ENCODE measurements at places on chromosomes 2 and 18. TPM values are rescaled to one million over a fixed set of nuclear protein-coding genes. Genes with fewer than 3 reads are reported as not detected.

The UGT1A1 gene
- not detected for total RNA-seq

The CIB4 gene
- total RNA-seq: not detected

The PSTPIP2 gene
- 8.2 TPM for total RNA-seq

The NT5DC4 gene
- not detected for total RNA-seq

The DQX1 gene
- total RNA-seq: 0.14 TPM

The ATIC gene
- total RNA-seq: 142 TPM

The OXER1 gene
- total RNA-seq: not detected

The CFAP65 gene
- not detected for total RNA-seq

The GALNT14 gene
- 0.77 TPM for total RNA-seq

The TXNDC2 gene
- total RNA-seq: 0.34 TPM

The SCYGR2 gene
- not detected for total RNA-seq

The MALT1 gene
- 25.6 TPM for total RNA-seq

The RBKS gene
- 2.5 TPM for total RNA-seq

The SLC9A4 gene
- not detected for total RNA-seq

The ARHGAP15 gene
- not detected for total RNA-seq

The SATB2 gene
- total RNA-seq: 6.5 TPM

The PRPF40A gene
- 104 TPM for total RNA-seq

The TMEM185B gene
- total RNA-seq: 31.6 TPM

The TEX51 gene
- total RNA-seq: not detected

The AKAIN1 gene
- total RNA-seq: not detected

The SAP130 gene
- total RNA-seq: 25.0 TPM

The HRH4 gene
- total RNA-seq: not detected

The LMAN2L gene
- 27.4 TPM for total RNA-seq

The EVX2 gene
- total RNA-seq: not detected

The SULT1C4 gene
- total RNA-seq: not detected

The TBR1 gene
- not detected for total RNA-seq

The MC2R gene
- not detected for total RNA-seq

The UGT1A3 gene
- not detected for total RNA-seq

The CELF4 gene
- not detected for total RNA-seq

The AQP12A gene
- not detected for total RNA-seq

The FKBP1B gene
- total RNA-seq: 4.0 TPM

The DYSF gene
- total RNA-seq: 0.41 TPM

The MYCN gene
- total RNA-seq: not detected

The CCDC148 gene
- 1.0 TPM for total RNA-seq

The LHCGR gene
- not detected for total RNA-seq

The LBX2 gene
- 0.97 TPM for total RNA-seq

The CDH19 gene
- total RNA-seq: not detected

The FANCL gene
- 5.5 TPM for total RNA-seq

The ARL6IP6 gene
- 32.0 TPM for total RNA-seq

The MROH2A gene
- not detected for total RNA-seq

The SLC4A5 gene
- total RNA-seq: 0.19 TPM

The KIF1A gene
- not detected for total RNA-seq

The RFTN2 gene
- total RNA-seq: not detected

The CXCR1 gene
- not detected for total RNA-seq

The RUFY4 gene
- total RNA-seq: not detected

The STRN gene
- 15.4 TPM for total RNA-seq

The MGAT4A gene
- total RNA-seq: 0.14 TPM

The RMDN2 gene
- total RNA-seq: 5.9 TPM

The ATP6V1C2 gene
- total RNA-seq: not detected

The STPG4 gene
- not detected for total RNA-seq

The HAT1 gene
- total RNA-seq: 62.2 TPM

The ACKR3 gene
- total RNA-seq: not detected

The PIKFYVE gene
- total RNA-seq: 20.0 TPM

Measured in HFFc6 (cell line).